ENCODE measurements at places on chromosomes 3 and 15.

DNA sequence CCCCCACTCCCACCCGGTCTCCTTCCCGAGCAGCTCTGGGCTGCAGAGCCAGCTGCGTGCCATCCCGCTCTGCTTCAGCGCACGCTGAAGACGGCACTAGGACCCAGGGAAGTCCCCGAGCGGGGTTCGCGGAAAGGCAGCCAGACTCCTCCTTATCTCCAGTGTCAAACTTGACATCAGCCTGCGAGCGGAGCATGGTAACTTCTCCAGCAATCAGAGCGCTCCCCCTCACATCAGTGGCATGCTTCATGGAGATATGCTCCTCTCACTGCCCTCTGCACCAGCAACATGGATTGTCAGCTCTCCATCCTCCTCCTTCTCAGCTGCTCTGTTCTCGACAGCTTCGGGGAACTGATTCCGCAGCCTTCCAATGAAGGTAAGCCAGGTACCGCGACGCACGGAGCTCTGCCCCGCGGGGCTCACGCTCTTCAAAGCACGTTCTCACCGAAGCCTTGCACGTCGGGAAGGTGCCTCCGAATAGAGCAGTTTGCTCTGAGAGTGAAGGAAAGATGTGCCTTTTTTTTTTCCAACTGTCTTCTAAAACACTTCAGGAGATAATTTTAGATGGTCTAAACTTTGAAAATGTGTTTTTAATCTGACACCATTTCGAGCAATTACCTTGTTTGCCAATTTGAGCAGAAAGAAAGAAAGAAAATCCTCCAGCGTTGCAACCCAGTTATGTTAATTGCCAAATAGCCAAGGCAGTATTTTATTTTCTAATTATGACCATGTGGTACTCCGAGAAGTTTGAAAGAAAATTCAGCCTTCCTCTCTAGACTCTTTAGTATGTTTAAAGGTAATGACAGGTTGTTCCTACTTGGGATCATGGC, at the start of gene EPHA3:
EPHA3 (plus strand) TSS at position 161 of the 830 bp plus-strand sequence; CDS start at position 289, 128 bp downstream.
- peak; percentile 28 for DNase-seq

GRCh38 chr3:183074881-183075280, 24.4 kb downstream of the MCCC1 start:
- DNase-seq, result no peak

DNA sequence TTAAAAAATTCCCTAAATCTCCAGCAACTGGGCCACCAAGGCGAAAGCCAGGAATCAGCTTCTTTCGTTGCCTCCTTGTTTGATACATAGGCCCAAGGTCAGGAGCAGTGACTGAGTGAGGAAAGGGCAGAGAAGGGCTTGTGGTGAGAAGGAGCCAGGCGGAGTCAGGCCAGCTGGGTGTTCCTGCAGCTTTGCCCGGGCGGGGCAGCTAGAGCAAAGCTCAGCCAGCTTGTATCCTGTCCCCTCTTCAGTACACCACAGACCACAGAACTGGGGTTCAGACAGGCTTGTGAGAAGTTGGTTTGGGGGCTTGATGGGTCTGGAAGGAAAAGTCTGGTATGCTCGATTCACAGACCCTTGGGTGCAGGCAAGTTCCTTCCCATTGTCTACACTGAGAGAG, 52.6 kb downstream of the CCK start:
- no peak for DNase-seq

GRCh38 chr15:101182215-101182614, 69.6 kb downstream of the CHSY1 start:
- DNase-seq, result no peak

DNA sequence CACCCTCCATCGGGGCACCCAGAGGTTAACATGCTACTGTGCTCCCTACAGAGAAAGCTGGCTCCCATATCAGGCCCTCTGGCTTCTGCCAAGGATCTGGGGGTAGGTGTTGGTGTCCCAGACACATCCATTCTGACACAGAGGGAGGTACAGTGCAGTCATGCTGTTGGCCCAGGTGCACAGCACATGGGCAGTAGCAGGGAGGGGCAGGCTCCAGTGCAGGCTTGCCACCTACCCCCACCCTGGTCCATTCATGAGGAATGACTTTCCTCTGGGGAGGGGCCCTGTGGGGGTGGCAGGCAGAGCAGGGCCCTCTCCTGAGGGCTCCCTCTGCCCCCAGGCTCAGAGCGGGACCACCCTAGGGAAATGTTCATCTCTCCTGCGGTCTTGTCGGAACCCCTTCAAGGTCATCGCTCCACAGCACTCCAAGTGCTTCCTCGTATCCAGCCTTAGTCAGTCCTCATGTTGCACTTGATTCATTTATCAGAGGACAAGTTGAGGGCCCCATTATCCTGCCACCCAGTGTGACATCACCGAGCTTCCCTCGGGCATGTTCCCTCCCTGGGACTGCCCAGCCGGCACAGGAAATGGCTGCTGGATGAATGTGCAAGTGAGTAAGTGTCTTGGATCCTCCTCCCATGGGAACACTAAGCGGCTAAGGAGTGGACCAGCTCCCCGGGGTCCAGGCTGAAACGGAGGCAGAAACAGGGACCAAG, 10.0 kb downstream of the DUSP7 start:
- peak; percentile 72 for DNase-seq

GRCh38 chr3:31917303-31918005, 63.6 kb downstream of the OSBPL10 start:
- DNase-seq, result no peak
